ENCODE measurements at places on chromosomes 16 and 17.
A peak's percentile ranks its signal among the peaks of the same experiment; 100 is the strongest.

- no peak for DNase-seq
Measured at GRCh38 chr17:65685110-65685509, 123.7 kb upstream of the AXIN2 start.

- no peak for DNase-seq
Measured at GRCh38 chr16:60811051-60811608, 1225.1 kb downstream of the CDH8 start.

DNA sequence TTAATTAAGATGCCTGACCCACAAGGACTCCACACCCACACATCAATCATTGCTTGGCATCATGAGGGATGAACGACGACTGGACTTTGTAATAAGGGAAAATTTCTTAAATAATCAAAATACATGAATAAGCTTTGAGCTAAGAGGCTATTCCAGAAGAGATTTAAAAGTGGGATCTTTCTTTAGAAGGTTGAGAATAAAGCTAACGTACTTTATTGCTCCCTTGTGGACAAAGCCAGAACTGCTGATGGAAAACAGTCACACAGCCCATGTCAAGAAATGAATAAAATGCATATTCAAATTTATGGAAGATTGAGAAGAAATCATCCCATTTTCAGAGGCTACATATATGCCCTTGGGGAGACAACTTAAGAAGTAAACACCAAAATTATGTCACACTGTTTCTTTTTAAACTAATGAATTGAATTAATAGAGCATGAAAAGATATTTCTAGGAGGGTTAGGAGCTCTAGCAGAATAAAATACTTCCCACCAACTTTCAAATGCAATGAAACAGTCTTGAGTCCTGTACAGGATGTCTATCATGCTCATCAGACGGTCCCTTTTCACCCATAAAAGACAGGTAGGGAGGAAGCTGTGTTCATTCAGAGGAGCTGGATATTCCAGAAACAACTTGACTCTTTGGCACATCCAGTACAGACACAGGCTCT lies 60.2 kb upstream of the PHOSPHO1 start:
- DNase-seq, result peak; percentile 8

GRCh38 chr16:65713181-65713808 lies 591.4 kb upstream of the CDH11 start:
- no peak for DNase-seq

DNA sequence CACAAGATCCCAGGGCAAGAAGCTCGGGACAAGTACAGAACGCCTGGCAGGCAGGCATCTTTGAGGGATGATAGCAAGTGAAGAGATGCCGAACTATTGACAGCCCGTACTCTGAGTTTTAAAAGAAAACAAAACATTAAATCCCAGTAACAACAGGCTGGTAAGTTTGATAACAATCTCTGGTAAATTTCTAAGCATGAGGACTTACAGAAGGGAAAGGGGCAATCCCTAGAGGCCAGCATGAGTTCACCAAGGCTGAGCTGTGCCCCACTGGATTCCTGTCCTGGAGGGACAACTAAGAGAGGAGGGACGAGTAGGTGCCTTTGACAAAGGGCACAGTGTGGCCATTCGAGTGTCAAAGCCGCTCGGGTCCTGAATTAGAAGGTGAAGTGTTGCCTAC lies 26.2 kb downstream of the CCDC182 start:
- no peak for DNase-seq

GRCh38 chr17:66235377-66235994 lies 6.3 kb upstream of the APOH start:
- DNase-seq, result no peak

DNA sequence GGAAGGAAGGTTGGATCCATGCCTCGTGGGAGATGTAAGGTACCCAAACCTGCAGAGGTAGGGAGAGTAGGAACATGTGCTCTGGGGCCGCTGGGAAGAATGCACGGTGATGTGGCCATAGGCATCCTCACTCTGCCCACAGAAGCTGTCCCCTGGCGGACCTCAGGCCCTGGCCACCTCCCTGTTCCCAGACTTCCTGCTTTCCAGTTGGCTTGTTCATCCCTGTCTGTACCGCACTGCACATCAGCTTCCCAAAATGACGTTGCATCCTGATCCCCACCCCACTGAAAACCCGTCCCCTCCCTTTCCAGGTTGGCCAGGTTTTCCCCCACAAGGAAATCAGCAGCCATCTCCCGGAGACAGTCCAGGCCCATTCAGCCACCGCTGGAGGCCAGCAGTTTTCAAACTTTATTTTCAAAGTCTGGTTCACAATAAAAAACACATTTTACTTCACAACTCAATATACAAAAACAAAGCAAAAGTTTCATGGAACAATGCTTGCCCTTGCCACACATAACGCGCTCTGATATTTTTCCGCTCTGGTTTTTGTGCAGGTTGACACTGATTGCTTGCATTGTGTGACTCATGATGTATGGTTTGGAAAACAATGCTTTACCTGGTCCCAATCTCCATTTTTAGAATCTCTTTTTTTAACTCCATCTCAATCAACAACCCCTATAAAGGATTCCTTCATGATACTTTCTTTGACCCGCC lies 143.0 kb downstream of the GAS7 start:
- no peak for DNase-seq

DNA sequence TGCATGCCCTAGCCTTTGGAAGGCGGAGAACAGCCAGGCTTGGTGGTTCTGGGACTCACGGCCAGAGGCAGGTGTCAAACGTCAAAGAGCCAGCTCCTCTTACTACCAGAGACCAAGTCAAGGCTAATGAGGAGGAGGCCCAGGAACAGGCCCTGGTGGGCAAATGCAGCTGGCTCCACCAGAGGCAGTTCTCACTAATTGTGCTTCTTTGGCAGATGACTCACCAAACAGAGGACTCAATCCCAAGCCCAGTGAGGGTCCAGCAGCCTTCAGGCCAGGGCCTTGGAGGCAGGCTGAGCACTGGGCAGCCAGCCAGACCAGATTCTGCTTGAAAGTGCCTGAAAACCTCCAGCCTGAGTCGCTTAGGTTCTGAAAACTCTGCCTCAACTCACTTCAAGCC lies 336.5 kb upstream of the CDH5 start:
- DNase-seq, result no peak

DNA sequence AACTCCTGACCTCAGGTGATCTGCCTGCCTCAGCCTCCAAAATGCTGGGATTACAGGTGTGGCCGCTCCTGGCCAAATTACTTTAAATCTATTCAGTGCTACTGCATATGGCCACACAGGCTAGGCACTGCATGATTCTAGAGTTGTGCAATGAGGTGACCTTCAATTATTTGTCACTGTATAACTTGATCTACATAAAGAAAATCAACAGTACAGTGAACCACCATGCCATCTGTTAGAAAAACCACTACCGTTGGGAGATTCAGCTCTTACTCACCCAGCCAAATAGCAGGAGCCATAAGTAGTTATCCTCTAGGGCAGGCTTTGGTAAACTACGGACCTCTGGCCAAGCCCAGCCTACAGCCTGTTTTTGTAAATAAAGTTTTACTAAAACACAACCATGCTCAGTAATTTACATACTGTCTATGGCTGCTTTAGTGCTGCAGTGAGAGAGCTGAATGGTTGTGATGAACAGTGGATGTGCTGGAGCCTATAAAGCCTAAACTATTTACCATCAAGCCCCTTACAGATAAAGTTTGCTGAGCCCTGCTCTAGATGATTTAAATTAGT lies 40.7 kb upstream of the TANC2 start:
- DNase-seq, result no peak

DNA sequence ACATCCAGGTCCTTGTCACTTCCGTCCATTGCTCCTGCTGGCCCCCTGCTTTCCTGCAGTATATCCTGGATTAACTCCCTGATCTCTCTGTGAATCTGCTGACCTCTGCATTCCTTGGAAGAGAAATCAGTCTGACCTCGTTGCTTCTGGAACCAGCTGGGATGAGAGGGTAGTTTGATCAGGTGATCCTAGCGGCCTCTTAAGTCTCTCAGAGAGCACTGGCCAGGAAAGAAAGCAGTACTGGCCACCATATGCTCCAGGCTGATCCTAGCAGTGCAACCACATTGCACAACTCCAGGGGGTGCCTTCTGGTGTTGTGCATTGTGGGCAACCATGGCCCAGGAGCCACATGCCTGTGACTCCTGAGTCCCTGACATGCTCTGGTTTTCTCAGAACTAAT lies 79.2 kb downstream of the ARHGAP23 start:
- DNase-seq, result no peak

DNA sequence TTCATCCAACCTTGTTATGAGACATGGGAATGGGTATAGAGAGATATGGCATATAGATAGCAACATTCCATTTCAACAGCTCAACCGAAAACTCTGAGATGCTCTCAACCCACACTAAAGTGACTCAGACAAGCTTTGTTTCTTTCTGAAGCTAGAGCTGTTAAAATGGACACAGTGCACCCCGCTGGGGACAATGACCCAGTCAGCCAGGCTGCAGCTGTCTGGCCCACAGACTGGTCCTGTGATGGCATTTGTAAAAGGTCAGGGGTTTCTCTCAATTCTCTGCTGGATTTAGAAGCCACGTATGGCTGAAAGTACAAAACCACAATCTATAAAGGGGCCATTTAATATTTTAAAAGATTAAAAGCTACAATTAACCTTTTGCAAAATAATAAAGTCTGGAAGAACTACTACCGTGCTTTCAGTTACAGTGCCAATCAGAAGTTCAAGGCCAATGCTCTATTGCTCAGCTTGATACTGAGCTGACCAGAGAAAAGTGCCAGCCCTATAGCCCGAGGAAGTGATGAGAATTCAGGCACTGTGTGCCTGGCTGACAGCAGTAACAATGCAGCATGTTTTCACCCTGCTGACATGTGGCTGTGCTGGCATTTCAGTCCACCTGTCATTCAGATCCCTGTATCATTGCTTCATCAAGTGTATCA lies 60.2 kb downstream of the TEX2 start:
- DNase-seq, result no peak

DNA sequence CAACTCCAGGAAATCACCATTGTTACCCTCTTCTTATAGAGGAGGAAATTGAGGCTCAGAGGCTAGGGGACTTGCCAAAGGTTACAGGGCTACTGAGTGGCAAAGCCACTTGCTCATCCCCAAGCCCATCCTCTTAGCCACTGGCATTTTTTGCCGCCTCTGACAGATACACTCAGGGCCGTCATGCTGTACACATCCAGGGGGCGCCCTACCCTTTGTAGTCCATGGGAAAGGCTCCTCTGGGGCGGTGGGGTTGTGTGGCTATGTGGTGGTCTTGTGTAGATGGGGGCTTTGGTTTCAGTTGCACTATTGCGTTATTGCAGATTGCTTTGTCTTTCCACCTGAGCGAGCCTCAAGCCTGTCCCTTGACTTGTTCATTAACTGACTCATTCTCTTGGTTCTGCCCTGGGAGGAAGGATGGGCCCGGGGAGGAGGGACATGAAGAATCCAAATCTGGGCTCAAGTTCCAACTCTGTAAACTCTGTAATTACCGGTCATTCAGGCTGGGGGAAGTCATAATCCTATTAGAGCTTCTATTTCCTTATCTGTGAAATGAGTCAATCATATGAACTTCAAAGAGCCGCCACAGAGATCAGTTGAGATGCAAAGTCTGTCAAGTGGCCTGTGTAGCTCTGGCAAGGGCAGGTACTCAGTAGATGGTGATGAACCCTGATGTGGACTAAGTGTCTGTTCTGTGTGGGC lies 2.8 kb downstream of the NOS2 start:
- DNase-seq, result no peak

GRCh38 chr17:75778861-75779249 lies 5.8 kb upstream of the UNK start:
- DNase-seq, result no peak

DNA sequence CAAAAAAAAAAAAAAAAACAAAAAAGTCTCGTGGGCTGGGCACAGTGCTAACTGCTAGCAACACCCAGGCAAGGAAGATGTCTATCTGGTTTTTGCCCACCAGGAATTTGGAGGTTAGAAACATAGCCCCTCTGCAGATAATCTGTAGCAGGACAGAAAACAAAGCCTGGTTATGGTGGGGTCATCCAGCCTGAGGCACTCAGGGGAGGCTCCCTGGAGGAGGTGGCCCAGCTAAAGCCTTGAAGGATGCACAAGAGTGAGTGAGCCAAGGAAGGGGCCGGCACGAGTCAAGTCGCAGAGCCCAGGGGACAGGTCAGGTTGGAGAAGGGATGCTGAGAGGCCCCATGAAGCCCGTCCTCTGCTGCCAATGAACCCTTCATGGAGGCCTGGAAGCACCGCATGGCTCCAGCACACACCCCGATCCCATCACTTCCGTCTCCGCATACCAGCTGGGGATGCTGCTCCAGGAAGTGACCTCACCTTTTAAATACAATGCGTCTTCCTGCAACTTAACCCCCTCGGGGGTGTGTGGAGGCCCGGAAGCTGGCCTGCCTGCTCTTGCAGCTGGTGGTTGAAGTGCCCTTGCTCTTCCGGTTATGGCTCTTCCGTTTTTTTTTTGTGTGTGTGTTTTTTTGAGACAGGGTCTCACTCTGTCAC lies 86.5 kb downstream of the ENGASE start:
- no peak for DNase-seq

- DNase-seq, result peak; percentile 47
Measured at GRCh38 chr16:68233085-68233834, 2.7 kb downstream of the ESRP2 start.

DNA sequence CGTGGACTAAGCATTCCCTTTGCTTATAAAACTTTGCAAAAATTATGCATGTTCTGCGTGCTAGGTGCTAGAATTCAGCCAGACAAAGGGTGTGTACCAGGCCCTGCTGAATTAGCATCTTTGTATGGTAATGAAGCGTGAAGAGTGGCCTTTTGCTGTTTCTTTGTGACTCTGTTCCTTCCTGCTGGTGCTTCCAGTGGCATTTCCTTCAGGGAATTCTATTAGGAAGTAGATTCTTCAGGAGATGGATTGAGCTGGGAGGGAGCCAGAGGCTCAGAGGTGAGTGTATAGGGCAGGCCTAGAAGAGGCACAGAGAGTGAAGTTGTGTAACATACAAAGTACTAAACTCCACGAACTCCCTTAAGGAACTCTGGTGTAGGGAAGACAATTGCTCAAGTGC lies 73.9 kb upstream of the ASIC2 start:
- DNase-seq, result no peak

DNA sequence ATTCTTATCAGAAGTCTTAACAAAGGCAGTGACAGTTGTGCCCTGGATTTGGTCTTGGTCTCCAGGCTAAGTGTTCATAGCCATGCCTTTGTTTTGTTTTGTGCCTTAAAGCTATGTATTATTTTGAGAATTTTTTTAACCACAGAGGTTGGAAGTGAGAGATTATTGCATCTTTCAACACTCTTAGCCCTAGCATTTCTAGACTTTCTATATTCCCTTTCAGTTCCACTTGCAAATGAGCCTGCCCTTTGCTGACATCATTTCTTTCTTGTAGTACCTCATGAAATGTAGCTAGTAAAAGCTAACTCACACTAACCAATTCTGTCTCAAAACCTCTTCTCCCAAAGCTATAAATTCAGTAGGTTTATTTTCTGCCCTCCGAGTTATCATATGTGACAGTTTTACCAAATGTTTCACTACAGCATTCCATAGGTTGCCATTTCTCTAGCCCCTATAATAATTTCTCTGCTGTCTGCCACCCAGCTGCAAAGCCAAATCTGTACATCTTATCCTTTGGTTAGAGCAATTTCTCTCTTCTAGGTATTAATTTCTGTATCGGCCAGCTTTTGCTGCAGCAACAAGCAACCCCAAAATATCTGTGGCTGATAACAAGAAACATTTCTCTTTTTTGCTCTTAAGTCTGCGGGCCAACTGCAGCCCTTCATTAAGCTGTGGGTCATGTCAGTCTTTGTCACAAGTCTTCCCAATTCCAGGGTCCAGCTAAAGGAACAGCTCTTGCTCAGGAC lies 14.2 kb upstream of the CCL1 start:
- DNase-seq, result no peak
